NCI-H1417 treated with DMSO at 0.1 percent for 48 hours (cell line): ENCODE measurements at places on chromosomes 4 and X.
A peak's percentile ranks its signal among the peaks of the same experiment; 100 is the strongest.

DNA sequence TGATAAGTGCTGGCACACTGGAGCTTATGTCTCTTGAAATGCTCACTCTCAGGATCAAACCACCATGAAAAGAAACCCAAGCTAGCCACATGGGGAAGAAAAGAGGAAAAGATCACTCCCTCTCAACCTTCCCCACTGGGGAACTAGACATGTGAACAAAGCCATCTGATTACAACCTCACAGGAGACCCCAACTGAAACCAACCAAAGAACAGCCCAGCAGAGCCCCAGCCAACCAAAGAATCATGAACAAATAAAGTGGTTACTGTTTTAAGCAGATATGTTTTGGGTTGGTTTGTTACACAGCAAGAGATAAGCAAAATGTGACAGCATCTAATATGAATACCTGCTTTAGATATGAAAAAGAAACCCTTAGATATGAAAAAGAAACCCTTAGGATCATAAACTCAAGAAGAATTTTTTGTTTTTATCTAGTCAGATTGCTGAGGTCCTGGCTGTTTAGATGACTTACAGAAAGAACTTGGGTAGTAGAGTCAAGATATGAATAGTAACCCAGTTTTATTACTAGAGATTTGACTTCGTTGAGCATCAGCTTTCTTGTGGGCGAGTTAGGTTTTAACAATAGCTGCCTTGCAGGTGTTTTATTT, 23.7 kb upstream of the TLR7 start:
- DNase-seq = no peak

- no peak for DNase-seq
Observed at GRCh38 chr4:93469560-93469959, 359.0 kb upstream of the ATOH1 start.

GRCh38 chr4:12926189-12927066, 557.7 kb downstream of the RAB28 start:
- DNase-seq = peak; percentile 48

- no peak for DNase-seq
Observed at GRCh38 chr4:89158884-89159503, 47.7 kb downstream of the TIGD2 start.

DNA sequence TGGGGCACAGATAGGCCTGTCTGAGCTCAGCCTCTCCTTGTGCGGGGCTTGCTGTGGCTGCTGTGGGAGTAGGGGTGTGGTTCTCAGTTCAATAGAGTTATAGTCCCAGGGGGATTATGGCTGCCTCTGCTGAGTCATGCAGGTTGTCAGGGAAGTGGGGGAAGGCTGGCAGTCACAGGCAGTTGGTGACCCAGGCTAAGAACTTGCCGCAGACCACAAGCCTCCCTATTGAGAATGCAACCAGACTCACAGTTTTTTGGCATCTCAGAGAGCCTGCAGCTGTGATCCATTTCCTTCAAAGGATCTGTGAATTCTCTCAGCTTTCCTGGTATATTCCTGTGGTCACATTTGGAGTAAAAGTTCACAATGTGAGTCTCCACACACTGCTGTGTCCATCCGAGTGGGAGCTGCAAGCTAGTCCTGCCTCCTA, 364.9 kb downstream of the ZNF674 start:
- no peak for DNase-seq

DNA sequence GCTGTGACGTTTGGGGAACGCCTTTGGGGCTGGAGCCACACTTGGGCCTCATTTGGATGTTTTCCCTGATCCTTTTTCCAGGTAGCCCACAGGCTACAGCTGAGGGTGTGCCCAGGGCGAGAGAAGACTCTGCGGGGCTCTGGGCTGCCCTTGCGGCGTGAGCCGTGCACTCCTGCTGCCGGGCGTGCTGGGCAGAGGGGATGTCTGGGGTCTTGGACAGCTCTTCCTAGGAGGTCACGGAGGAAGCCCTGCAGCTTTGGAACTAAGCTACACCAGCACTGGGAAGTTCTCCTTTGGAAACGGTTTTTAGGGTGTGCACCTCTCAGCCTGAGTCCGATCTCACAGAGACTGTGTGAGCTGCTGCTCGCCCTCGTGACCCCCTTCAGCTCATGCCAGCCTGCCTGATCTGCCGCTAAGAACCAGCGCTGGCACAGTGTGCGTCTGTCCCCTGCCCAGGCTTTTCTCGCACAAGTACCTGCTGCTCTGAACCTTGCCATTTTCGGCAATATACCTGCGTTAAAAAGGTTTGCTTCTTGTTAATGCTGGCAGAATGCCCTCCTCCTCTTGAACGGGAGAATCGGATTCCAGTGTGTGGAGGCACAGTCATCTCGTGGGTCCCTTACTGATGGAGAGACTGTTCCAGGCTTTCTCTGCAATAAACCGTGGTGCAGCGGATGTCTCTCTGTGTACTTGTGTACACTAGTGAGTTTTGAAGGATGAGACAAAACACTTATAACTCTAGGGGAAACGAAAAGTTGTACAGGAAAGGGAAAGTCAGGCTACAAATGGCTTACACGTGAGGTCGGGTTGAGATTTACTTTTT, 14.3 kb downstream of the MSANTD1 start:
- DNase-seq = no peak

GRCh38 chr4:88831031-88831430, 133.4 kb upstream of the NAP1L5 start:
- no peak for DNase-seq

DNA sequence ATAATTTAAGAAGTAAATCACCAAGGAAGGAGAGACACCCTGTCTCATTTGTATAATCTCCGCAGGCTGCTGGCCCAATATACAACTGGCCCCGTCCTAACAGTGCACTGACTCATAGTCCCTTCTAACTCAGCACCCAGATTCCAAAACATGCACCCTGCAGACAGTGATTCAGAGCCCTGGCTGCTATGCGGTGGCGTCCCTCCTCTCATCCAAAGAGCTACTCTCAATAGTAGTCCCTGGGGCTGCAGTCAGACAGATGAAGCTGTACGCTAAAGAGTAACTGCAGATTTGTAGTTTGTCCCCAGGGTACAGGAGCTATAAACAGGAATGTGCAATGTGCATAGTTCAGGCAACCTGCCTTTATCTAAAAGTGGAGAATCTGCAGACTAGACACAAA, 23.0 kb downstream of the GABRA3 start:
- no peak for DNase-seq
